ENCODE measurements at places on chromosomes 3 and 15.

DNA sequence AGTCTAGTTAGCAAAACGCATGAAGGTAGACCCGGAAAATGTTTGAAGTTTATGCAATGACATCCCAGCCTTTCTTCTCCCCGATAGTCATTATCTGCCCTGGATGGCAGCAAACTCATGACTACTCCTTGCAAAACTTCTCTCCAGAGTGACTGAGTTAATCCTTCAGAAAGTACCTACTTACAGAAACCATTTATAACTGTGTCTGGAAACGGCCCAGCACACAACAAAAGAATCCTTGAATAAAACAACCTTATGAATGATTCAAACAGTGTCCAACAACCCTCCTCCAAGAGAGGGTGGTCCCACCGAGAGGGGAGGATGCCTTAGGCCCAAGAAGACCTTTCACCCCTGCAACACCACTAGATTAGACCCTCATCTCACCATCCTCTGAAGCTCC lies 14.2 kb downstream of the ST8SIA2 start:
- DNase-seq = no peak

DNA sequence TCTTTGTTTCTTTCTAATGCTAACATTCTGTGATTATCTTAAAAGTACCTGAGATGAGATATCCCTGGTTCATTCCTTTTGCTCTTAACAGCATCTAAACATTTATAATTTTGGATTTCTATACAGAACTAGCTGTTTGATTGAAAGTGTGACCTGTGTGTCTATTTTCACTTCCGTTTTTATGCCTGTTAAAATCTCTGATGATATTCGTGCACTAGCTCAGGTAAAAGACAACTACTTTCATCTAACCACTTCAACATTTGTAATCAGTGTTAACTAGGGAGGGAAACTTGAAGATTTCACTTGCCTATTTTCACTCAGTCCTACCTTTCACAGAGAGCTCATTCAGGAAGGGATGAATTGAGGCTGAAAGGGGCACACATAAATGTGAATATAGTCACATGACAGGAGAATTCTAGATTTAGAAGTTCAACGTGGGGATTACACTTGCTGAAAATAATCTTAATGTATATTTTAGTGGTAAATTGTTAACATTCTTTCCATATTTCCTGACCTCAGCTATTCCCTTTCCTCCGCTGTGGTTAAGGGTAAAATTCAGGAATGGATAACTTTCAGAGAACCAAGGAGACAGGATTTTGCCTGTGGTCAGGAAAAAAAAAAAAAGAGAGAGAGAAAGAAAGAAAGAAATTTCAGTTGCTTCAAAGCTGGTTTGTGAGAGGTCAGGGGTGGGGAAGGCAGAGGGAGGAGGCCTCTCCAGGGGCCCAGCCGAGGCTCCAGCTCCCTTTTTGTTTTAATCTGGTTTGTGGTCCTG lies 159.8 kb upstream of the TSC22D2 start:
- DNase-seq = no peak

DNA sequence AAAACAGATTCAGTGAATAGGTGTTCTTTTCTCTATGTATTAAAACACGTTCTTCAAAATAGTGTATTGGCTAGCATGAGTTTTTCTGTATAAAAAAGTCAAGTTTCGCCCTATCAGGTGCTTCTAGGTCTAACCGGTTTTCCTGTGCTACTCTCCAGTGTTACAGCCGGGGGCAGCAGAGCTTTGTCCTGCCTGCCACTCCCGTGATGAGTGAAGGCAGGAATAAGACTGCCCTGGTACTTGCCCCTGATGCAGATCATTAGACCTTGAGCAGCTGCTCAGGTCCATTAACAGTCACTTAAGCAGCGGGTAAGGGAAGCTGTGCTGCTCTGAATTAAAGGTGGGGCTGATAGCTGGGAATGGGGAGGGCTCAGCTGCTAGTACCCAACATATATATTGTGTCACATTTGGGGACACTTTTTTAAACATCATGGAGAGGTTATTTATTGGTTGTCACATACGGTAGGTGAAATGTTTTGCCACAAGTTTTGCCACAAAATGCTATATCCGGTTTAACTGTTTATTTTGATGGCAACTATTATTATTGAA lies 1.3 kb upstream of the UNC13C start:
- peak; percentile 54 for DNase-seq

GRCh38 chr3:27454461-27454860 lies 29.7 kb downstream of the SLC4A7 start:
- no peak for DNase-seq

DNA sequence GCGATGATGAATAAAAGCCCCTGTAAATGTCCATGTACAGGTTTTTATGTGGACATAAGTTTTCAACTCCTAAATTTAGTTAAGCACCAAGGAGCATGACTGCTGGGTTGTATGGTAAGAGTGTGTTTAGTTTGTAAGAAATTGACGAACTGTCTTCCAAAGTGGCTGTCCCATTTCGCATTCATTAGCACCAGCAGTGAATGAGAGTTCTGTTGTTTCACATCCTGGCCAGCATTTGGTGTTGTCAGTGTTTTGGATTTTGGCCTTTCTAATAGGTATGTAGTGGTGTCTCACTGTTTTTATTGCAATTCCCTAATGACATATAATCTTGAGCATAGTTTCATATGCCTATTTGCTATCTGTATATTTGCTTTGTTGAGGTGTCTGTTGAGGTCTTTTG lies 3.7 kb downstream of the ZNF621 start:
- no peak for DNase-seq

- DNase-seq = no peak
Observed at GRCh38 chr15:86089422-86089821, 9.8 kb downstream of the AGBL1 start.

DNA sequence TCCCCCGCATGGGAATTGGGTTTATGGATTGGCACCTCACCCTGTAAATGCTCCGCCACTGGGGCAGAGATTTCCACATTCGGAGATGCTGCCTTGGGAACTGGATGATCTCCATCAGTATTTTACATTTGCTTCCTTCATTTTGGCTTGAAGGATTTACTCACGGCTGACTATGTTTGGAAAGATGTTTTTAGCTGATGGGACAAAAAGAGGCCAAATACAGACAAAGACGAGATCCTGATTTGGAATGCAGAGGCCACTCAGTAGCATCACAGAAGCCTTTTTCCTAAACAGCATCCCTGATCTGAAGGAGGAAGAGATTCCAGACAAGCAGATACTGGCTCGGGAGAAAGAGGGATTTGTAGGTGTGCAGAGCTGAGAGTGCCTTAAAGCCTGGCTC lies 76.9 kb downstream of the MESD start:
- DNase-seq = no peak

DNA sequence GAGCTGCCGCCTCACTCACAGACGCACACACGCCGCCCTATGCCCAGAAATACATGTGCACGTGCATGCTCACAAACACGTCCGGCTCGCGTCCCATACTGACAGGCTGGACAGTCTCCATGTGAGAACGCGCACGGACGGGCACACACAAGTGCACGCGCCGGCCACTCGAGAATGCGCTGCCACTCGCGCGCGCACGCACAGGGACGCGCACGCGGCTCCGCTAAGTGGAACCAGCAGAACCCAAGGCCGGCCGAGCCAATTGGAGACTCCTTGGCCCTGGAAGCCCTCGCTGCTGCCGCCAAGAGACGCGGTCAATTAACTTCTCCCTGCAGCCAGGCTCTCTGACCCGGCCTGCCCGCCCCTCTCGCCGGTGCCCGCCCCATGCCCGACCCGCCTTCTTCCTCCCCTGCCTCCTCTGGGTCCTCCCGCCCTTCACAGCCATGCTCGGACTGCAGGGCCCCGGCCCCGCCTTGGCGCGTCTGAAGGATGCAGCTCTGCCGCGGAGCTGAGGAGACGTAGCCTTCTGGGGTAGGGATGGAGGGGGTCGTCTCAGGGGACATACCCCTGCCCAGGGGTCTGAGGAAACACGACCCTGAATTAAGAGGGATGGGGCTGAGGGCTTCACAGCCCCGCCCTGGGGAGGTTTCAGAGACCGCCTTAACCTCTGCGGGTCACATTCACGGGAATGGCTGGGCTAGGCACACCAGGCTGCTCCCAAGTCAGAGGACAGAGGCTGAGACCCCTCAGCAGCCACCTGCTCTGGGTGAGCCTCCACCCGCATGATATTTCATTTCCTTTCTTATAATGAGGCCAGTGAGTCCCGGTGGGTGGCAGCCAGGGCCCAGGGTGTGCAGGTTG lies 15.0 kb downstream of the PTH1R start:
- peak; percentile 54 for DNase-seq

DNA sequence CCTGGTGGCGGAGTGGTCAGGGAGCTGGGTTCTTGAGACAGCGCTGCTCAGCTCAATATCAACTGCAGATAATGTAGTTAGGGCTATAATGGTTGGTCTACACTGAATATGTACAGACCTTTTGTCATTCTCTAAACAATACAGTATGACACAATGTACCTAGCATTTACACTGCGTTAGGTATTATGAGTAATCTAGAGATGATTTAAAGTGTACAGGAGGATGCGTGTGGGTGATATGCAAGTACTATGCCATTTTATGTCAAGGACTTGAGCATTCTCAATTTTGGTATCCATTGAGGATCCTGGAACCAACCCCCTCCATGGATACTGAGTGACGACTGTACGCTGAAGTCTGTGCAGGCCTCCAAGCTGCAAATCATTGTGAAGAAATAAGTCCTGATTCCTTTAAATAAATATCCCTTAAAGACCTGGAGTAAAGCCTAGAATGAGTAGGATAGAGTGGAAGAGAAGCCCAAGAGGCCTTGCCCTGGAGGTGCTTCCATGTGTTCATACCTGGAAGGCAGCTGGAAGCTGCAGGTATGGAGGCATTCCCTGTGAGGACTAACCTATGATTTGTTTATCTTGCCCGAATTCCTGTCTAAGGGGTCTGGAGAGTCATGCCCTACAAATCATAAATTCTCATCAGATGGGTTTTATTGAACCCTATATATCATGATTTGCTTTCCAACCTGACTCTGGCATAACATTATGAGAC lies 15.7 kb upstream of the RTP1 start:
- no peak for DNase-seq

GRCh38 chr3:169879845-169880575 lies 10.3 kb upstream of the LRRC31 start:
- DNase-seq = no peak

- DNase-seq = no peak
Observed at GRCh38 chr15:58951388-58952007, 18.0 kb upstream of the SLTM start.

GRCh38 chr3:142224482-142225072 lies 808 bp downstream of the GK5 start:
- no peak for DNase-seq

DNA sequence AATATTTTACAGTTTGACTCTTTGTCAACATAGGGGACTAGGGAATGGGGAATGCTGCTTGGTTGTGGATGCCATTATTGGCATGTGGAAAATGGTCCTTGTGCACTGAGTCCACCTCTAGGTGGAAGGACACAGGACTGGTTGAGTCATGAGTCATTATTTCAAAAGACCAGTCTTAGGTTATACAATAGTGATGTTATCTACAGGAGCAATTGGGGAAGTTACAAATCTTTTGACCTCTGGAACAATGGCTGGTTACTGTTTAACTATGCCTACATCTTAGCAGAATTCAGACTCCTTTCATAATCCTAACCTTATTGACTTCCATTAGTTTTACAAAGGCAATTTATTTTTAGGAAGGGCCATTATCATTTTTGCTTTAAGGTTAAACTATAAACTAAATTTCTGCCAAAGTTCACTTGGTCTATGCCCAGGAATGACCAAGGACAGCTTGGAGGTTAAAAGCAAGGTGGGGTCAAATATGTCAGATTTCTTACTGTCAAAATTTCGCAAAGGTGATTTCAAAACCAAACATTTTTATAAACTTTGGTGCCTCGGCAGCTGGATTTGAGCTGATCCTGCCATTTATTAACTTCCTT lies 11.8 kb upstream of the CCR8 start:
- peak; percentile 21 for DNase-seq

DNA sequence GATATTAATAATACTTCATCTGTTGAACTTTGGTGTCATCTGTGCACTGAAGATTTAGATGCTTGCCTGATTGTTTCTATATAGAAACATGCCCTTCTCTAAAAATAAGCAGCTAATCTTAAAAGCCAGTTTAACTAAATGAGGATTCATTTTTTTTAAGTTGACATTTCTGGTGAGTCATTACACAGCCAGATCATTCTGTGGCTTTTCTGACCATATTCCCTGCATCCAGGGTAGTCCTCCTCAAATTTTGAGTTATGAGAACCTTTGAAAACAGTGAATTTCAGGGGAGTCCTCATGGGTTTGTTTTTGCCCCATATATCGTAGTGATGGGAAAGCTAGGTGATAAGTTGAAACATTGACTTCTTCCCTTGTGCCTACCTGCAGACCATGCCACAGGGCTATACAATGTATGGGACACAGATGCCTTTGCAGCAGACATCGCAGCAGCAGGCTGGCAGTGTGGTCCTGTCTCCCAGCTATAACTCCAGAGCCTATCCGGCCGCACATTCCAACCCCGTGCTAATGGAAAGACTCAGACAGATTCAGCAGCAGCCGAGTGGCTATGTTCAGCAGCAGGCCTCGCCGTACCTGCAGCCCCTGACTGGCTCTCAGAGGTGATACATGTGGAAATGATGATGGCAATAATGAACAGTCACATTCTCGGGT lies 26.5 kb upstream of the P2RY12 start:
- DNase-seq = no peak

DNA sequence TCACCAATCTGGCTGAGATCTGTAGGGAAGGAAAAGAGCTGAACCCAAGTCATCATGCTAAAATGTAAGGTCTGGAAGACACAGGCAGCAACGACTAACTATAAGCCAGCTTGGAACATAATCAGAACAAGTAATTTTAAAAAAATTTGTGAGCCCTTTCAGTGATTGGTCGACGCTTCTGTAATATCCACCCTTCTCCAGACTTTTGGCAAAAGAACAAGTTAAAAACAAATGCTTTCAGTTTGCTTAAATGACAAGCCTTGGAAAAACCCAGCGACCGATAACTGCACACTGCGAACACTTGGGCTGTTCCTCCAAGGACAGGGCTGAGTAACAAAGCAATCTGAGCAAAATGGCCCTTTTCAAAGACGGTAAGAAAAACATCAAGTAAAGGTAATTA lies 49.6 kb downstream of the PCSK6 start:
- DNase-seq = no peak

- no peak for DNase-seq
Observed at GRCh38 chr15:77349666-77350065, 70.2 kb downstream of the PEAK1 start.
